ENCODE measurements at places on chromosomes 5 and 9. TPM values are rescaled to one million over a fixed set of nuclear protein-coding genes. Genes with fewer than 3 reads are reported as not detected.
A peak's percentile ranks its signal among the peaks of the same experiment; 100 is the strongest.

RANBP17 gene
- total RNA-seq, result not detected

- no peak for DNase-seq
- H3K36me3 ChIP-seq, result no peaks in the 10 kb centered on the region
- H3K4me3 ChIP-seq, result no peak overlapping the region
- no peaks in the 10 kb centered on the region for H3K27me3 ChIP-seq
- no peak overlapping the region for H3K27ac ChIP-seq
- H3K4me1 ChIP-seq, result no peaks in the 10 kb centered on the region
These were observed 91.5 kb downstream of the ANKRD33B start for GRCh38 chr5:10655161-10655971.

S100Z gene
- 1.9 TPM for total RNA-seq

BSPRY gene
- total RNA-seq, result 20.2 TPM

GRCh38 chr5:149474198-149474597 is 77.0 kb downstream of the CSNK1A1 start:
- no peaks in the 10 kb centered on the region for H3K27me3 ChIP-seq
- H3K4me3 ChIP-seq, result no peak overlapping the region
- H3K4me1 ChIP-seq, result no peaks in the 10 kb centered on the region
- H3K27ac ChIP-seq, result no peak overlapping the region
- no peak for DNase-seq
- no peaks in the 10 kb centered on the region for H3K36me3 ChIP-seq

DNA sequence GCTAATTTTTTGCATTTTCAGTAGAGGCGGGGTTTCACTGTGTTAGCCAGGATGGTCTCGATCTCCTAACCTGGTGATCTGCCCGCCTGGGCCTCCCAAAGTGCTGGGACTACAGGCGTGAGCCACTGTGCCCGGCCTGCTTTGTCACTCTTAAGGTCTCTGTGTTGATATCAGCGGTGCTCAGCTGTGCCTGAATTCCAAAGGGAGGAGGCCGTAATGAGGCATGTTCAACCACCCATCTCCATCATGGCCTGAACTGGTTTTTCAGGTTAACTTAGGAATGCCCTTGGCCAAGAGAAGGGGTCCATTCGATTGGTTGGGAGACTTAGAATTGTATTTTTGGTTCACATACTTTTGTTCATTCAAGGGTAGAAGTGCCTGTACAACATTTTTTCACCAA is 22.0 kb downstream of the HSD17B3 start:
- no peak overlapping the region for H3K27ac ChIP-seq
- H3K36me3 ChIP-seq, result peaks cover 1% of the 10 kb centered on the region
- no peaks in the 10 kb centered on the region for H3K4me1 ChIP-seq
- peaks cover 6% of the 10 kb centered on the region for H3K27me3 ChIP-seq
- no peak overlapping the region for H3K4me3 ChIP-seq
- no peak for DNase-seq

STING1 gene
- 230 TPM for total RNA-seq

- H3K27ac ChIP-seq, result peak overlapping the region; percentile 83
- peaks cover 22% of the 10 kb centered on the region for H3K36me3 ChIP-seq
- H3K4me1 ChIP-seq, result no peaks in the 10 kb centered on the region
- no peak for DNase-seq
- H3K4me3 ChIP-seq, result no peak overlapping the region
- H3K27me3 ChIP-seq, result no peaks in the 10 kb centered on the region
These were observed 30.4 kb downstream of the SLC31A2 start for GRCh38 chr9:113181165-113181564.

- DNase-seq, result no peak
- H3K36me3 ChIP-seq, result no peaks in the 10 kb centered on the region
These were observed 1.5 kb downstream of the NSMF start for GRCh38 chr9:137457406-137458193.

TMEM215 gene
- total RNA-seq, result not detected

ZDHHC21 gene
- 7.8 TPM for total RNA-seq

GRCh38 chr5:111211341-111211740 is 12.8 kb upstream of the CAMK4 start:
- no peak for DNase-seq
- peaks cover 41% of the 10 kb centered on the region for H3K4me1 ChIP-seq
- no peak overlapping the region for H3K27ac ChIP-seq
- H3K4me3 ChIP-seq, result peak overlapping the region; percentile 47
- no peaks in the 10 kb centered on the region for H3K27me3 ChIP-seq

JAKMIP2 gene
- 6.3 TPM for total RNA-seq

DNA sequence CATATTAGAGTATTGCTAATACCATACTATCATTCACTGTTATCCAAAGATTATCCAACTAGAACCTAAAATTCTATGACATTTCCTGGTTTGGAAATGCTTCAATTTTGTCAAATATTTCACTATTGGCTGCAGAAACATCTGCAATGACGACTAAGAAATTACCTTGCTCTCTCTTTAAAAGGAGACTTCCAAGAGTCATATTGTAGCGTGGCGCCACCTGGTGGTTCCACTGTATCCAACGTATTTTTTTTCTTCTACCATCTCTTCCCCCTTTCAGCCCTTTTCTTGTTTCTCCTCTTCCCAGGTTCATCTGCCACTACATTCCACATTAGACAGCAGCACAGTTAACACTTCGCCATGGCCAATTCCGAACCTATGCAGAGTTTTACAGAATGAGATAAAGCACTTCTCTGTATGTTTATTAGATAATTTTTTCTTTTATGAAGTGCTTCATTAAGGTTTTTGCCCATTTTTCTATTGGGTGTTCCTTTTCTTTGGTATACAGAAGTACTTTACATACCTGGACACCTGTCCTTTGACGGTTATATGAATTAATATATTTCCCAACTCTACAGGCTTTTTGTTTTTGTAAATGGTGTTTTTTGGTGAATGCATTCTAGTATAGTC is 153.5 kb downstream of the CDC42SE2 start:
- peak overlapping the region; percentile 92 for H3K27ac ChIP-seq
- peaks cover 12% of the 10 kb centered on the region for H3K36me3 ChIP-seq
- H3K4me3 ChIP-seq, result peak overlapping the region; percentile 61
- peak; percentile 80 for DNase-seq
- H3K4me1 ChIP-seq, result peaks cover 46% of the 10 kb centered on the region

GRCh38 chr9:93951655-93952118 is 3.5 kb downstream of the BARX1 start:
- H3K4me3 ChIP-seq, result peak overlapping the region; percentile 83
- peaks cover 61% of the 10 kb centered on the region for H3K4me1 ChIP-seq
- H3K27me3 ChIP-seq, result peaks cover 86% of the 10 kb centered on the region
- no peak for DNase-seq
- H3K27ac ChIP-seq, result no peak overlapping the region
- peaks cover 2% of the 10 kb centered on the region for H3K36me3 ChIP-seq

DNA sequence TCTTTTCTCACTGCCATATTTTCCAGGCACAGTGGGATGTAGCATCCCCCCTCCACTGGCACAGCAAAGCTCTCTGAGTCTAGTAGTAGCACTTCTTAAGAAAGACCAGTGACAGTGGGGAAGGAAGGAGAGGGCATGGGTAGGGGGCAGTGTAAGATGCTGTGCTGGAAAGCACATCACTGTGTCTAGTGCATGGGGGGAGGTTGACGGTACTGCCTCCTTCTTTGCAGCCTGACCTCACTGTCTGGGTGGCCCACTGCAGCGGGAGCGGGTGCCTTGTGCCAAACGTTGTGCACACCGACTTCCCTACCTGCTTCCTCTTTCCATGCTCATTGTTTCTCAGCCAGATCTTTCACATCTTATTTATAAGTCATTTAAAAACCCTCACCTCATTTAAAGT is 91.8 kb downstream of the PDE8B start:
- DNase-seq, result no peak
- H3K27me3 ChIP-seq, result peaks cover 17% of the 10 kb centered on the region
- H3K27ac ChIP-seq, result no peak overlapping the region
- H3K4me1 ChIP-seq, result no peaks in the 10 kb centered on the region

TRPM3 gene
- not detected for total RNA-seq

DNA sequence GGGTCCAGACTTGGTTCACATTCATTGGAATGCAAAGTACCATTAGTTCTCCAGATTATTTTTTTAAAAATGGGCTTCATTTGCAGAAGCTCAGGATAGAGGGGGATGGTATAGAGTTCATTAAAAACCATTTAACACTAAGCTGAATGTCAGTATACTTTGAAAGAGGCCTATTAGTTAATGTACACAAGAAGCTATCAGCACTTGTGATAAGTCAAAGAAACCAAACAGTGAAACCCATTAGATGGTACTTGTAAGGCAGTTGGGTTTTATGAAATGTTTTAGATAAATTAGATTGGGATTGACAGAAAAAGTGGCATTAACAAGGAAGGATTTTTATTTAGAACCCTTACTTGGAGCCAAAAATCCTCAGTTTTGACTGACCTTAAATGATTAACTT is 229.2 kb upstream of the MPDZ start:
- peaks cover 2% of the 10 kb centered on the region for H3K36me3 ChIP-seq
- H3K27ac ChIP-seq, result no peak overlapping the region
- no peak overlapping the region for H3K4me3 ChIP-seq
- no peaks in the 10 kb centered on the region for H3K4me1 ChIP-seq

DNA sequence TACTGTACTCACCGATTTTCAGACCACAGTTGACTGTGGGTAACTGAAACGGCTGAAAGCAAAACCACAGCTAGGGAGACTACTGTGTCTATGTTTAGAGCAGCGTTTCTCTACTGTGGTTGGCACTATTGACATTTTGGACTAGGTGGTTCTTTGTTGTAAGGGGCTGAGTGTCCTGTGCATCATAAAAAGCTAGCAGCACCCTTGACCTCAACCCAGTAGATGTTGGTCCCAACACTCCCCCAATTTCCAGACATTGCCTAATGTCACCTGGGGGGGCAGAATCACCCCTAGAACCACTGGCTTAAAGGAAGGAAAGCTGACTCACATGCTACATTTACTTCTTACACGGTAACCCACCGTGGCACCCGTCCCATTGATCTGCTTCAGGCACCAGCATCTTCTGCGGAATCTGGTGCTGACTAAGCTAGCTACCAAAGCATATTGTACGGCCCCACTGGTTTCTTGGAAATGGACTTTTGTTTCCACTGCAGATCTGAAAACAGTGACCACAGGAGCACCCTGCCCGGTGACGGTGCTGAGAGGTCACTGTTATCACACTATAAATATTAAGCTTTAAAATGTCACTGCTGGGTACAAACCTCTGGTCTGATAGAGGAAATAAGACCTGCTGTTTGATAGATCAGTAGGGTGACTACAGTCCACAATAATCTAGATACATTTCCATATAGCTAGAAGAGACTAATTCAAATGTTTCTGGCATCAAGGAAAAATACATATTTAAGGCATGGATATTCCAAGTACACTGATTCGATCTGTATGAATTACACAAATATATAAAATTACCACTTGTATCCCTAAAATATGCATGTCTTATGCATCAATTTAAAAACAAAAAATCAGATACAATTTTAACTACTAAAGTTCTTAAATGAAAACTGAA is 151.4 kb downstream of the HSD17B3 start:
- DNase-seq, result peak; percentile 80
- peak overlapping the region; percentile 57 for H3K4me3 ChIP-seq
- no peaks in the 10 kb centered on the region for H3K36me3 ChIP-seq
- H3K27me3 ChIP-seq, result peaks cover 49% of the 10 kb centered on the region
- H3K27ac ChIP-seq, result peak overlapping the region; percentile 58

GRCh38 chr5:18491349-18491748 is 857.1 kb downstream of the TAF11L14 start:
- no peak overlapping the region for H3K27ac ChIP-seq
- no peaks in the 10 kb centered on the region for H3K27me3 ChIP-seq
- DNase-seq, result no peak
- H3K4me1 ChIP-seq, result no peaks in the 10 kb centered on the region

UAP1L1 gene
- total RNA-seq, result 14.3 TPM

RNF208 gene
- 10.3 TPM for total RNA-seq

DNA sequence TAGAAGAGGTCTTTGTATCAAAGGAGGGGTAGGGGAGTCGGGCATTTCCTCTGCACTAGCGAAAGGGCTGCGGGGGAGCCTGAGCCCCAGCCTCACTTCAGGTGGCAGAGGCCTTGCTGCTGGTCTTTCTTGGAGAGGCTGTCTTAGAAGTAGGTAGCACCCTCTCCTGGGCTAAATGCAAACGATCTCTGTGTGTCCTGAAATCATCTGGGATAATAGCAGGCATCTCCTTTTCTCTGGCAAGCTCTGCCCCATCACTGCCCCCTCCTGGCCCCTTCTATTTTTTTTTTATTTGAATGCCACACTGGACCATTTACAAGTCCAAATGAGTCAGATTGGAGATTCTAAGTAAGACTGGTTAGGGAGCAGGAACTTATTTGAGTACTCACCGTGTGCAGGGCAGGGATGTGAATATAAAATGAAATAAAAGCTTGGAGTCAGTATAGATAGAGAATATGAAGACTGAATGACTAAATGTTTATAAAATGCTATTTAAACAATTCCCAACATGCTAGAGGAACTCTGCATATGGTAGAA is 137.1 kb downstream of the FGF1 start:
- H3K27me3 ChIP-seq, result peaks cover 20% of the 10 kb centered on the region
- peak; percentile 23 for DNase-seq
- peaks cover 5% of the 10 kb centered on the region for H3K4me1 ChIP-seq
- no peak overlapping the region for H3K4me3 ChIP-seq
- no peak overlapping the region for H3K27ac ChIP-seq
- H3K36me3 ChIP-seq, result no peaks in the 10 kb centered on the region

DNA sequence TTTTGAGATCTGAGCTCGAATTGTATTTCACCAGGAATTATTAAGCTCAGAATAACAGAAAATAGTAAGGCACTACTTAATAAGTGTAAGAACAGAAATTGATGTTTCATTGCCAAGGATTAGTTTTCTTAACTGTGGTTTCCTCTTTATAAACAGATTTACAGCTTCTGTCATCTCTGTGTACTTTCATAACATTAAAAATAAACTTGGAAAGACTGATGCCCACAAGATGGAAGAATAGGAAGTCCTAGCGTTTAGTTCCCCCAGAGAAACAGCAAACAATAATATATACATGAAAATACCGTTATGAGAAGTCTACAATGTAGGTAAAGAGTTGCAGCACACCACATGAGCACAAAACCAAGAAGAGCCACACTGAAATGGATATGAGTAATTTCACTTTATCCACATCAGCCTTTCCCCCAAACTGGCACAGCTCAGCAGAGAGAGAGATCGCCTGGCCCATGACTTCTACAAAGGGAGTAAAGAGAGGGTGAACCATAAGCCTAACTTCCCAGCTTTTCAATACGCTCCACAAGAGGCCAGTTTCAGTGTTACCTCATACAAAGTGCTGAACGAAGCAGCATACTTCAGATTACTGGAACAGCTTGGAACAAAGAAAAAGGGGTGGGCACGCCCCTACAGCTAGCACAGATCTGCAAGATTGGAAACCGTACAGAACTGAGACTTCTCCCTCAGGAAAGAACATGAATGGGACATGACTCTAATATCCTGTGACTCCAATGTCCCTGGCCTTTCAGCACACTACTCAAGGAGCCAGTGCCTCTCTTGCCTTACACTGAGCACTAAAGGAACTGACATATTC is 75.4 kb downstream of the EMB start:
- H3K27ac ChIP-seq, result peak overlapping the region; percentile 71
- no peak for DNase-seq
- H3K4me1 ChIP-seq, result peaks cover 26% of the 10 kb centered on the region
- H3K27me3 ChIP-seq, result no peaks in the 10 kb centered on the region
- H3K36me3 ChIP-seq, result peaks cover 37% of the 10 kb centered on the region

DNA sequence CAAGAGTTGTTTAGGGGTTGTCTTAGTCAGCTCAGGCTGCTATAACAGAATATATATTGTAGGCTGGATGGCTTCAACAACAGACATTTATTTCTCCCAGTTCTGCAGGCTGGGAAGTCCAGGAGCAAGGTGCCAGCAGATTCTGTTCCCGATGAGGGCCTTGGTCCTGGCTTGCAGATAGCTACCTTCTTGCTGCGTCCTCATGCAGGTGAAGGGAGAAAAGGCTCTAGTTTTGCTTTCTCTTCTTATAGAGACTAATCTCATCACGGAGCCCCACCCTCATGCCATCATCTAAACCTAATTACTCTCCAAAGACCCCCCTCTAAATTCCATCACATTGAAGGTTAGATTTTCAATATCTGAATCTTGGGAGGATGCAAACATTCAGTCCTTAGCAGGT is 246.0 kb upstream of the ANKRD55 start:
- peak overlapping the region; percentile 18 for H3K27ac ChIP-seq
- no peaks in the 10 kb centered on the region for H3K27me3 ChIP-seq
- no peaks in the 10 kb centered on the region for H3K36me3 ChIP-seq
- H3K4me3 ChIP-seq, result peak overlapping the region; percentile 85
- no peak for DNase-seq

All from activated T-cell treated with anti-CD3 and anti-CD28 coated beads, Interleukin-2, amount 50 U/mL, for 72 hours (primary cell).